ENCODE measurements at places on chromosomes 16 and 17.

GRCh38 chr16:13957197-13958078, 37.5 kb downstream of the ERCC4 start:
- H3K36me3 ChIP-seq, result no peaks in the 10 kb centered on the region
- H3K4me1 ChIP-seq, result peaks cover 3% of the 10 kb centered on the region
- no peaks in the 10 kb centered on the region for H3K27me3 ChIP-seq
- no peak overlapping the region for H3K27ac ChIP-seq
- no peak for DNase-seq

DNA sequence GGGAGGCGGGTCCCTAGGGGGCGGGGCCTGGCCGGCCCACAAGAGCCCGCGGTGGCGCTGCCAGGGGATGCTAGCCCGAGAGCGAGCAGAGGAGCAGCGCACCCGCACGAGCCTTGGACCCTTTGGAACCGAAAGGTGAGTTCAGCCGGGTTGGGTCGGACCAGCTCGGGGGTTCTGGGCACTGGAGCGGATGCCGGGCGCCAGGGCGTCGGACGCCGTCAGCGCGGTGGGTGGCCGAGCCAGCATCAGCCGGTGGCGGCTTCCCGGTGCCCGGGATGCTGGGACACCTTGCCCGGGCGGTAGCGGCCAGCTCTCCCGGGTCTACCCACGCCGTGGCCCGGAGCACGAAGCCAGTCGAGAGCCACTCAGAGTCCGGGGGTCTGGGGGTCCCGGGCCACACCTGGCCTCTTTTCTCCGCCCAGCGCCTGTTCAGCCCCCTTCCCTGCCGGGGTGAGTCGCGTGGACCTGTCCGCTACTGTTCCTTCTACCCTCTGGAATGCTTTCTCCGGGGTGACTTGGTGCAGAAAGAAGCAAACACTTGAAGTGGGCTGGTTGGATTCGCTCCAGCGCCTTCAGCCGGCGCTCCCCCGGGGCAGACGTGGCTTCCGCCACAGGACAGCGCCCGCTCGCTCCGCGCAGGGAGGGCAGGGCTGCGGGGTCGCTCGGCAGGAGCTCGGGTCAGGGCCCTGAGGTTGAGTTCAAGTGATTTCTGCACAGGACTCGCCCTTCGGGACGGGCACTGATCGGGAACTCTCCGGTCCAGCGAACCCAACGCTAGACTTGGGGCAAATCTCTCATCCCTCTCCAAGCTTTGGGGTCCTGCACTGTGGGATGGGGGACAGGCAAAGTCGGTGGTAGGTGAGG, at the start of gene SCNN1G:
Gene SCNN1G, plus strand, starts transcription at position 67 of the 864 bp plus-strand sequence. CDS start 3,527 bp downstream, outside the sequence.
- peak; percentile 25 for DNase-seq
- H3K27me3 ChIP-seq, result peaks cover 9% of the 10 kb centered on the region
- peak within 1 kb of the TSS; percentile 81 for H3K4me3 ChIP-seq
- H3K4me1 ChIP-seq, result peaks cover 4% of the 10 kb centered on the region

DNA sequence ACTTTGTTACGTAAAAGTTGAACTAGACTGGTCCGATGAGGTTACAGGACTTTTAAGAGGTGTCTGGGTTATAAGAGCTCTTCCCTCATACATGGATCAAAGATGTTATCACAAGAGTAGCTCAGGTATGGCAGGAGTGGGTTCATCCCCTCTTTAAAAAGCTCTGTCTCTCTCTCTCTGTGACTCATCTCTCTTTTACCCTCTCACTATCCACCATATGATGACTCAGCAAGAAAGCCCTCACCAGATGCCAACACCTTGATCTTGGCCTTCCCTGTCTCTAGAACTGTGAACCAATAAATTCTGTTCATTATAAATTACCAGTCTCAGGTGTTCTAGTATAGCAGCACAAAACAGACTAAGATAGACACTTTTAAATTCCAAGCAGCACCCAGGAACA, 1.9 kb upstream of the CLEC19A start:
- H3K27ac ChIP-seq, result no peak overlapping the region
- DNase-seq, result no peak
- no peak overlapping the region for H3K4me3 ChIP-seq

GRCh38 chr16:89015271-89015859, 38.4 kb upstream of the CBFA2T3 start:
- no peak overlapping the region for H3K4me3 ChIP-seq
- H3K27me3 ChIP-seq, result peaks cover 4% of the 10 kb centered on the region

GRCh38 chr17:82436601-82437324, 13.8 kb downstream of the CYBC1 start:
- no peak overlapping the region for H3K27ac ChIP-seq
- no peak overlapping the region for H3K4me3 ChIP-seq
- no peak for DNase-seq
- H3K27me3 ChIP-seq, result peaks cover 2% of the 10 kb centered on the region
- H3K4me1 ChIP-seq, result no peaks in the 10 kb centered on the region
- peaks cover 4% of the 10 kb centered on the region for H3K36me3 ChIP-seq

GRCh38 chr17:27532269-27533263, 76.3 kb downstream of the KSR1 start:
- H3K36me3 ChIP-seq, result peaks cover 3% of the 10 kb centered on the region
- H3K4me3 ChIP-seq, result no peak overlapping the region
- peaks cover 1% of the 10 kb centered on the region for H3K27me3 ChIP-seq

DNA sequence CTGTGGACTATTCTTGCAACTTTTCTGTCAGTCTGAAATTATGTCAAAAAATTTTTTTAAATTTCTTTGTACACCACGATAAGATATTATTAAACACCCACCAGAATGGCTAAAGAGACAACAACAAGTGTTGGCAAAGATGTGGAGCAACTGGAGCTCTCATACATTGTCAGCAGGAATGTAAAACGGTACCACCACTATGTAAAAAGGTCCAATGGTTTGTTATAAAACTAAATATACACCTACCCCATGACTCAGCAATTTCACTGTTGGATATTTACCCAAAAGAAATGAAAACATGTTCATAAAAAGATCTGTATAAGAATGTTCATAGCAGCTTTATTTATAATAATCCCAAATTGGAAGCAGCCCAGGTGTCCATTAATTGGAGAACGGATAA, 7.2 kb downstream of the KIAA0753 start:
- DNase-seq, result no peak
- peak overlapping the region; percentile 19 for H3K4me3 ChIP-seq
- peaks cover 2% of the 10 kb centered on the region for H3K4me1 ChIP-seq
- peaks cover 37% of the 10 kb centered on the region for H3K36me3 ChIP-seq
- H3K27ac ChIP-seq, result no peak overlapping the region

DNA sequence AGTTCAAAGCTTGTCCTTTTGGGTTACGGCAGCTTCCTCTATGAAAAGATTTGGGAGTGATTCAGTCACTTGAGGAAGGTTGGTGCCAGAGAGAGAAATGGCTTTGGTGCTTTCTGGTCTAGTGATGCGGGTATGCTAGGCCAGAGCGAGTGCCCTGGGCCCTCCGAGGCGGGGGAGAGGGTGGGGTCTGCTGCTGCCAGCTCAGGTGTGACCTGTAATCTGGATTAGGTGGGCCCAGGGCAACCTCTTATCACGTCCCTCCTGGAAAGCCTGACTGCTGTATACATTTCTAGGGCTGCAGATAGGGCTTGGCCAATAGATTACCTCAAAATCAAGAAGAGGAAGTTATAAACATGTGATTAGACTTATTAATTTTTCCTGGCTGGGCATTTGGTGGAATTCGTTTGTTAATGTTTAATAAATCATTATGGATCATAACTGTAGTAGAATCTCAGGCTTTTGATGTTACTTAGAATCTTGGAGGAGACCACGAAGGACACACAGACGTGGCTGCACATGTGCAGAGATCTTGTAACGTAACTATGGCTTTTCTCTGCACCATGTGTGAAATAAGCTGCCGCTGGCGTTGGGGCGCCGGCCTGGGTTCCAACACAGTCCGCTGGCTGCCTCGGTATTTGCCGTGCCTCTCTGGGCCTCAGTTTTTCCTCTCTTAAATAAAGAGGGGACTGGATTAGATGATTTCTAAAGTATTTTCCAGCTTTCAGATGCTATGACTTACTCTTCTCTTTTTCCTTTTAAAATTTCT, 1.2 kb downstream of the IRF8 start:
- no peaks in the 10 kb centered on the region for H3K36me3 ChIP-seq
- no peak for DNase-seq
- H3K27ac ChIP-seq, result no peak overlapping the region
- peaks cover 8% of the 10 kb centered on the region for H3K27me3 ChIP-seq
- H3K4me3 ChIP-seq, result no peak overlapping the region
- peaks cover 6% of the 10 kb centered on the region for H3K4me1 ChIP-seq

GRCh38 chr17:6079155-6079888, 9.1 kb downstream of the WSCD1 start:
- H3K4me3 ChIP-seq, result no peak overlapping the region
- H3K4me1 ChIP-seq, result peaks cover 7% of the 10 kb centered on the region

- no peak overlapping the region for H3K27ac ChIP-seq
- no peaks in the 10 kb centered on the region for H3K36me3 ChIP-seq
- no peak for DNase-seq
Observed at GRCh38 chr17:33416131-33416530, 123.0 kb upstream of the ASIC2 start.

- H3K36me3 ChIP-seq, result peaks cover 3% of the 10 kb centered on the region
- H3K4me3 ChIP-seq, result no peak overlapping the region
- no peaks in the 10 kb centered on the region for H3K4me1 ChIP-seq
- peaks cover 5% of the 10 kb centered on the region for H3K27me3 ChIP-seq
Observed at GRCh38 chr16:27999687-28000086, 63.8 kb downstream of the GSG1L start.

DNA sequence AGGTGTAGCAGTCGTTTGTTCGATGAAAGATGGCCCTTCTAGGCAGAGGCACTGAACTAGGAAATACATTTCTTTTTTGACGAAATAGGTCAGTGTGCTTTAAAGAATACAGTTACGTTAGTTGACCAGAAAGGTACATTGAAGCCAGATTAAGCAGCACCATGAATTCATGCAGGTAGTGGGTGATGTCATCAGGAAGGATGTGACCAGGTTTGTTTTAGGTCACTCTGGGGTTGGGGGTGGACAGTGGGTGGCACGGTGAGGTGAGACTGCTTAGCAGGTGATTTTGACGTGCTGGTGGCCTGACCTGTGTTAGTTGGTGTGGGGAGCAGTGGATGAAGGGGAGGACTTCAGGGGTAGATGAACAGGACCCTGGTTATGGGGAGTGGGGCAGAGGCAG, 3.6 kb downstream of the INO80E start:
- DNase-seq, result no peak
- H3K27me3 ChIP-seq, result peaks cover 42% of the 10 kb centered on the region
- H3K36me3 ChIP-seq, result peaks cover 32% of the 10 kb centered on the region
- peak overlapping the region; percentile 62 for H3K27ac ChIP-seq
- peaks cover 32% of the 10 kb centered on the region for H3K4me1 ChIP-seq

GRCh38 chr17:74566132-74566753, 1.1 kb downstream of the CD300H start:
- no peak overlapping the region for H3K27ac ChIP-seq
- peaks cover 3% of the 10 kb centered on the region for H3K4me1 ChIP-seq
- peaks cover 11% of the 10 kb centered on the region for H3K27me3 ChIP-seq
- H3K36me3 ChIP-seq, result peaks cover 7% of the 10 kb centered on the region
- peak; percentile 59 for DNase-seq

- no peak for DNase-seq
- H3K27me3 ChIP-seq, result no peaks in the 10 kb centered on the region
- no peaks in the 10 kb centered on the region for H3K36me3 ChIP-seq
- H3K4me3 ChIP-seq, result no peak overlapping the region
- H3K27ac ChIP-seq, result no peak overlapping the region
- H3K4me1 ChIP-seq, result no peaks in the 10 kb centered on the region
Observed at GRCh38 chr17:29972277-29972676, 30.8 kb downstream of the EFCAB5 start.

DNA sequence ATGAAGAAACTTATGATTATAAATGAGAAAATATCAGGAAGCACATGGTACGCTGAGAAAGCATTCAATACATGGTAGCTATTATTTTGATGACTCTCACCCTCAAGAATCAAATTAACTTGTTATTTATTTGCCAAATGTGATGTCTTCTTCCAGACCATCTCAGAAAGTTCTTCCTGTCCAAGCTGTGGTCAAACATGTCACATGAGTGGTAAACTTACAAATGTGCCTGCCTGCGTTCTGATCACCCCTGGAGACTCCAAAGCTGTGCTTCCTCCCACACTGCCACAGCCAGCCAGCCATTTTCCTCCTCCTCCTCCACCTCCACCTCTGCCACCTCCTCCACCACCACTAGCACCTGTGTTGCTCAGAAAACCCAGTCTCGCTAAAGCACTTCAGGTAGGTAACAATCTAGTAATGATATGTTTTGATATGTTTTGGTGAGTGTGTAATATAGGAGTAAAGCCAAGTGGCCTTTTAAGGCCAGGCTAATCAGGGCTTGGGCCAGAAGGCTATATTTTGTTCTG, 16.4 kb upstream of the SMG8 start:
- peaks cover 3% of the 10 kb centered on the region for H3K36me3 ChIP-seq
- no peaks in the 10 kb centered on the region for H3K4me1 ChIP-seq
- H3K4me3 ChIP-seq, result no peak overlapping the region
- DNase-seq, result no peak
- no peak overlapping the region for H3K27ac ChIP-seq
- H3K27me3 ChIP-seq, result no peaks in the 10 kb centered on the region

- H3K27ac ChIP-seq, result no peak overlapping the region
- H3K4me1 ChIP-seq, result no peaks in the 10 kb centered on the region
- no peak for DNase-seq
- peaks cover 13% of the 10 kb centered on the region for H3K36me3 ChIP-seq
- H3K4me3 ChIP-seq, result no peak overlapping the region
- peaks cover 2% of the 10 kb centered on the region for H3K27me3 ChIP-seq
Observed at GRCh38 chr16:15671530-15672117, 21.6 kb downstream of the NDE1 start.

- H3K27ac ChIP-seq, result no peak overlapping the region
- peaks cover 1% of the 10 kb centered on the region for H3K27me3 ChIP-seq
- H3K4me3 ChIP-seq, result no peak overlapping the region
- H3K36me3 ChIP-seq, result no peaks in the 10 kb centered on the region
- DNase-seq, result no peak
- peaks cover 2% of the 10 kb centered on the region for H3K4me1 ChIP-seq
Observed at GRCh38 chr16:86751076-86752030, 173.0 kb downstream of the FOXL1 start.

DNA sequence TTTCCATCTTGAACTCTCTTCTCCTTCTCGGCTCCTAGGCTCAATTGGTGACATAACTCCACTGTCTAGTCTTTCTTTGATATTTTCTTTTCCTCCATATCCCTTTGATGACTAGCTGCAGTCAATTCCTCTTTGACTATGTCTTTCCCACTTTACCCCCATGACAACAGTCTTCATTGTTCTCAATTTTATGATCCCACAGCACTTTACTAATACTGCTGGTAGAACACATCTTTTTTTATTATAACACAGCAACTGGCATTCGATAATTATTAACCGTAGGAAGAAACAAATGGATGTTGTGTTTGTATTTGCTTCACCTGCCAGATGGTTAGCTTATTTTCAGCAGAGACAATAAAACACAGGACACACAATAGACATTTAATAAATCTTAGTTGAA, 1.3 kb downstream of the KRTAP3-3 start:
- H3K4me1 ChIP-seq, result peaks cover 3% of the 10 kb centered on the region
- peaks cover 2% of the 10 kb centered on the region for H3K27me3 ChIP-seq
- no peak overlapping the region for H3K4me3 ChIP-seq
- DNase-seq, result no peak

Data from endothelial cell (in vitro differentiated cells).